ENCODE measurements at places on chromosomes 2 and 18. TPM values are rescaled to one million over a fixed set of nuclear protein-coding genes. Genes with fewer than 3 reads are reported as not detected.

ELOA2 gene
- total RNA-seq: not detected

STEAP3 gene
- total RNA-seq: 18.2 TPM

FBXO36 gene
- total RNA-seq: 3.8 TPM

LYPD1 gene
- 3.9 TPM for total RNA-seq

NGEF gene
- 0.74 TPM for total RNA-seq

TRABD2A gene
- 6.4 TPM for total RNA-seq

CYTIP gene
- not detected for total RNA-seq

RGPD3 gene
- total RNA-seq: 0.09 TPM

HOXD4 gene
- 0.18 TPM for total RNA-seq

UGT1A10 gene
- 0.83 TPM for total RNA-seq

HOXD3 gene
- total RNA-seq: 0.14 TPM

SPATA3 gene
- total RNA-seq: not detected

NEU2 gene
- not detected for total RNA-seq

All from smooth muscle cell of bladder (primary cell).